AG10803 (cell line): ENCODE measurements at places on chromosomes 1 and 21.
A peak's percentile ranks its signal among the peaks of the same experiment; 100 is the strongest.

GRCh38 chr1:160169553-160170399, 18.4 kb downstream of the ATP1A4 start:
- no peak for DNase-seq

- no peak for DNase-seq
Observed at GRCh38 chr1:88753506-88753905, 69.4 kb downstream of the PKN2 start.

DNA sequence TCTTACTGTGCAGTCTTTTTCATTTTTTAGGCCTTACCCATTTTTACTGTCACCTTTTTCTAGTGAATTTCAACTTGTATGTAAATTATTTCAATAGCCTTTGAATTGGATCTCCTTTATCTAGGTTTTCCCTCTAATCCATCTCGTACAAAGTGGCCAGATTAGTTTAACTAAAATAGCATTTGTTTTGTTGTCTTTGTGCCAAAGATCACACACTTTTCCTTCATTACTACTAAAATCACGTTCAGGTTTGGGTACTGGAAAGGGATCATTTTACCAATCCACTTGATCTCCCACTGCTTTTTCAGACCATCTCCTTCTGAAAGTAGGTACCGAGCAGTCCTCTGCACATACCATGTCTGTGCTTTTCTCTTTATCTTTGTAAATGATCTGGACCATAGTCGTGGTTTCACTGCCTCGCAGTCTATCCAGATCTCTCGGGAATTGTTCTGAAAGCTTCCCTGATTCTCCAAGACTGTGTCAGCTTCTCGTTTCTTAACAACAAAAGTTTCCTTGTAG, 20.1 kb downstream of the KDM1A start:
- DNase-seq = no peak

DNA sequence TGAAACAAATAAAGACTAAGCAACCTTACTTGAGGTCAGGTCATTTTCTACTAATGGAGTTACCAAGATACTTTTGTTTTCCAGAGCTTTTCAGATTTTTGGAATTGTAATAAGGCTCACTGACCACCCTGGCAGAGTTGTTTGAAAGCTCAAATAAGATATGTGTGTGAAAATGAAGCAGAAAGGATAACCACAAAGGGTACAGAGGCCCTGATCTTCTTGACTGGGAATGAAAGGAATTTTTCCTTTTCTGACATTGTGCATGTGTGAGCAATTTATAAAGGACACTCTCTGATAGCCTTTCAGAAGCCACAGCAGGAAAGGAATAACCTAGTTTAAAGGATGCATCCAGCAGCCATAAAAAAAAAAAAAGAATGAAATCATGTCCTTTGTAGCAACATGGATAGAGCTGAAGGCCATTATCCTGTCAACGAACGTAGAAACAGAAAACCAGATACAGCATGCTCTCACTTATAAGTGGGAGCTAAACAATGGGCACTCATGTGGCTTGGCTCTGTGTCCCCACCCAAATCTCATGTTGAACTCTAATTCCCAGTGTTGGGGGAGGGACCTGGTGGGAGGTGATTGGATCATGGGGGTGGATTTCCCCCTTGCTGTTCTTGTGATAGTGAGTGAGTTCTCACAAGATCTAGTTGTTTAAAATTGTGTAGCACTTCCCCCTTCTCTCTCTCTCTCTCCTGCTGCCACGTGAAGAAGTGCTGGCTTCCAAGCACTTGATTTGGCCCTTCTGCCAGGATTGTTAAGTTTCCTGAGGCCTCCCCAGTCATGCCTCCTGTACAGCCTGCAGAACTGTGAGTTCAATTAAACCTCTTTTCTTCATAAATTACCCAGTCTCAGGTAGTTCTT, 3.1 kb upstream of the SRP9 start:
- peak; percentile 78 for DNase-seq

GRCh38 chr1:236821091-236821627, 26.1 kb downstream of the MTR start:
- DNase-seq = peak; percentile 6

GRCh38 chr1:191174298-191174697, 696.6 kb upstream of the BRINP3 start:
- no peak for DNase-seq

DNA sequence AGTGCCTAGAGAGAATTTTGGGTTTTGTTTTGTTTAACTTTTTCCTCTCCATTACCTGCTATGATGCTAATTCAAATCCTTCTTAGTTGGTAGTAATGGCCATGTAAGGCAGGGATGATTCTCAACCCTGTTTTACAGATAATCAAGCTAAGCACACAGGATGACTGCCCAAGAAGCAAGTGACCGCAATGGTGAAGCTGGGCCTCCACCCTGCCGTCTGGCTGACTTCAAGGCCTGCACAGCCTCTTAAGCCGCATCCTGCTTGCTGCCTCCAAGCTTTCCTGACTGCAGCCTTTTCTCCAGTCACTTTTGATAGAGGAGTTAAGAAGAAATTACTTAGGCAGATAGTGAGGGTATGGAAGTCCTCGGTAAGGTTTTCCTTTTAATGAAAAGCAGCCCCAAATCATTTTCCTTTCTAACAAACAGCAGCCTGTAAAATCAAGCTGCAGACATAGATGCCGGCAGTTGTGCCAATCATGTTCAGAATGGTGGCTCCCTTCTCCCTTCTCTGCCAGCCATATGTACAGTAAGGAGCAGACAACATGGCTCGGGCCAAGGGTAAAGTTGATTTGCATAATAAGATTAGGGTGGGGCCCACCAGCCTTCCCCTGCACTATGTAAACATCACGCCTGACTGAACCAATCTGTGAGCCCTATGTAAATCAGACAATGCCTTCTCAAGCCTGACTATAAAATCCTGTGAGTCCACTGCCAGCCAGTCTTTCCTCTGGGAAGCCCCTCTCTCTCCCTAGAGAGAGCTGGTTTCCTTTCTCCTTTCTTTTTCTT, 8.8 kb upstream of the CTBS start:
- peak; percentile 20 for DNase-seq

DNA sequence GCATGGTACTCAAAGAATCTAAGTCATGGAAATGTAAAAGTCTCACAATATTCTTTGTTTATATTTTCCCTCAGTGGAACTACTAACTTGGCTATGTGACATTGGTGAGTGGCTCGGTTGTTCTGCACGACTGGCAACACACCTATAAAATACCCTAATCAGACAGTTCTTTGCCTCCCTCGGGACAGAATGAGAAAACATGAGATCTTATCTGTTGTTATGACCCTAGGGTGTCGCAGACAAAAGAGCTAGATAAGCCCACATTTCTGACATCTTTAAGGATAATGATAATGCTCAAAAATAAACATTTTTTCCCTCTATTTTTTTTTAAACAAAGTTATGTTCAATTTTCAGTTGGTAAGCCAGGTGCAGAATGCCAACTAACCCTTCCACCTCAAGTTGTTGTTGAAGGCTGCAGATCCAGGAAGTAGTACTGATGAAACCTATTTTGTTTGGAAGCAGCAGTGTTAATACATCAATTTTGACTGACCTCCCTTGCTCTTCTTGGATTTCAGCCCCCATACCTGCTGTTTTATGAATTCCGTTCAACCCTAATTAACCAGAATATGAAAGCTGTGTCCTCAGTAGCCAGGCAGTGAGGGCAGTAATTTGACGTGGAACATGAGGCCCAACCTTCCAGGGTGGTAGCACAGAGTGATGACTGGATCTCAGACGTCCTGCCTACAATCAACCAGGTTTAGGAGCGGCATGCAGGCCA, 108.7 kb upstream of the DUSP10 start:
- no peak for DNase-seq

GRCh38 chr1:19764848-19765247, 34.9 kb downstream of the TMCO4 start:
- DNase-seq = no peak

GRCh38 chr1:84703431-84703830, 13.2 kb upstream of the SSX2IP start:
- no peak for DNase-seq

GRCh38 chr1:153353226-153353947, 4.3 kb upstream of the S100A9 start:
- no peak for DNase-seq
